ENCODE measurements at places on chromosomes 4 and X. TPM values are rescaled to one million over a fixed set of nuclear protein-coding genes. Genes with fewer than 3 reads are reported as not detected.

- no peaks in the 10 kb centered on the region for H3K36me3 ChIP-seq
- no peak overlapping the region for H3K4me3 ChIP-seq
- no peak overlapping the region for H3K27ac ChIP-seq
- no peaks in the 10 kb centered on the region for H3K27me3 ChIP-seq
These were observed 255.4 kb upstream of the TTC29 start for GRCh38 chr4:147201016-147201415.

DNA sequence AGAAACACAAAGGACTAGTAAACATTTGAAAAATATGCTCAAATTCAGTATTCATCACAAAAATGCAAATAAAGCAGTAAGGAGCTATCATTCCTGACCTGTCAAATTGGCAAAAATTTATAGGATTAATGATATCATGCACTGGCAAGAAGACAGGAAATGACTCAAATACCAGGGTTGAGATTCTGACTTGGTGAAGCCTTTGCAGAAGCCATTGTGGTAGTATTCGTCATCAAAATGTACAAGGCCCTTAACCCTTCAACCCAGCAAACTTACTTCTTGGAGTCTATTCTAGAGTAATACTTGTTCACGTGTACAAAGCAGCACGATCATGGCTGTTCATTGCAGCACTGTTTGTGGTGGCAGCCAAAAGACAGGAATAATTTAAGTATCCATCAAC lies 132.4 kb downstream of the ENOX2 start:
- H3K4me1 ChIP-seq: peaks cover 17% of the 10 kb centered on the region
- no peak for DNase-seq
- H3K27ac ChIP-seq: no peak overlapping the region
- peaks cover 4% of the 10 kb centered on the region for H3K27me3 ChIP-seq
- no peak overlapping the region for H3K4me3 ChIP-seq
- H3K36me3 ChIP-seq: no peaks in the 10 kb centered on the region

DNA sequence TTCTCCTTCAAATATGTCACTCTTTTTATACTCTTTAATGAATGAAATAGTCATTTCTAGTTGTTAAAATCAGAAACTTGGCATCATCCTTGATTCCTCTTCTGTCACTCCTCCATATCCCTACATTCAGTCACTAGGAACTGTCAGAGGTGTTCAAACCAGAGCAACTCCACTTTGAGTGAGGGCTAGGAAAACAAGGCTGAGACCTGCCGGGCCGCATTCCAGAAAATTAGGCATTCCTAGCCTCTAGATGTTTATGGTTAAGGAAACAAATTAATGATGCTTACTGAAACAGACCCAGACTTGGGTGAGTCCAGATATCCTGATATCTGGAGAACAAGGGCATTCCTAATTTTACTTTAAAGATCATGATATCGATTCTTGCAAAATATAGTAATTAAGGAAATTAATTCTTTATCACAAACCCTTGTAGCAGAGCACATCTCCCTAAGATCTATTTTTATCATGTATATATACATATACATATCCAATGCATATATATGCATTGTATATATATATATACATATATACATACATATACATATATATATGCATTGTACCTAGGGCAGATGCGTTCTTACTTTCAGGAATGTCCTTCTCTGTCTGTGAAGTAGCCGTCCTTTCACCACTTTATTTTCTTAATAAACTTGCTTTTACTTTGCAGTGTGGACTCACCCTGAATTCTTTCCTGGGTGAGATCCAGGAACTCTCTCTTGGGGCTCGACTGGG lies 98.4 kb upstream of the GC start:
- no peak overlapping the region for H3K4me3 ChIP-seq
- H3K4me1 ChIP-seq: no peaks in the 10 kb centered on the region
- no peak overlapping the region for H3K27ac ChIP-seq
- no peaks in the 10 kb centered on the region for H3K36me3 ChIP-seq
- no peaks in the 10 kb centered on the region for H3K27me3 ChIP-seq

DNA sequence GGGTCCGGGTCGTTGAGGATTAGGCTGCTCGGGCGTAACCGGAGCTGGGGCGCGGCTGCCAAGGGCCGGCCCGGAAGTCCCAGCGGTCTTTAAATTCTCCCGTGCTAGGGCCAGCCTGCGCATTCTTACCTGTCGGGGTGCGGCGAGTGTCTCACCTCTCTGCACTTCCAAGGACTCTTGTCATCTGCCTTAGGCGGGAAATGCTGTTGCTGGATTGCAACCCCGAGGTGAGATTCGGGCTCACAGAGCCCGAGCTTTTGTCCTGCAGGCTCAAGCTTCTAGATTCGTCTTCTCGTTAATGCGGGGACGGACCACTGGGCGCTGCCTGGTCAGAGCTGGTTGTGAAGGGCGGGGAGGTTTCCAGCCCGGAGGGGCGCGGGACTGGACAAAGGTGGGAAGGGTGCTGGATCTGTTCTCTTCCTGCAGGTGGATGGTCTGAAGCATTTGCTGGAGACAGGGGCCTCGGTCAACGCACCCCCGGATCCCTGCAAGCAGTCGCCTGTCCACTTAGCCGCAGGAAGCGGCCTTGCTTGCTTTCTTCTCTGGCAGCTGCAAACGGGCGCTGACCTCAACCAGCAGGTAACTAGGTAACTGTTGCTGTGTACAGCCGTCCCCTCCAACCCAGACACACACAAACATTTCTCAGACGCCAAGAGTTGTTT lies at the start of gene ANKRD37:
Gene ANKRD37 (plus strand): TSS at position 118 of the 662 bp plus-strand sequence. CDS start 83 bp downstream, at position 201.
- peak within 1 kb of the TSS; percentile 97 for H3K27ac ChIP-seq
- DNase-seq: no peak

DNA sequence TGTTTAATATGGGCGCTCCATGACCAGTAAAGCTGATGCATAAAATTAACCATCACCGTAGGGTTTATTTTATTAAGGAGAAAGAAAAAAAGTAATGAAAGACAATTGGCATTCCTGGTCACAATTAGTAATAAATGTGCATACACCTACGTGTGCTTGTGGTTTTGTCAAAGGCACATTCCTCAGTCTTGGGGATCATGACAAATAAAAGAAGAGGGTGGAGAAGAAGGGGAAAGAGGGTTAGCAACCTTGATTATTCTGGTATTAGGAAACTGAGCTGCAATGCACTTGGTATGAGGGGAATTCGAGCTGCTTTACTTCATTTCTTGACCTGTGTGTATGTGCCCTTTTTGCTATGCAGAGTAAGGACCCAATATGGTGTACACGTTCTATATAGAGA lies 1798.3 kb upstream of the PCDH7 start:
- no peaks in the 10 kb centered on the region for H3K27me3 ChIP-seq
- no peak overlapping the region for H3K27ac ChIP-seq
- DNase-seq: no peak

- H3K4me1 ChIP-seq: no peaks in the 10 kb centered on the region
- H3K36me3 ChIP-seq: no peaks in the 10 kb centered on the region
- H3K4me3 ChIP-seq: no peak overlapping the region
- no peak for DNase-seq
- H3K27ac ChIP-seq: no peak overlapping the region
These were observed 30.2 kb upstream of the TSPAN5 start for GRCh38 chr4:98688411-98689290.

- H3K36me3 ChIP-seq: peaks cover 37% of the 10 kb centered on the region
- H3K4me3 ChIP-seq: peak overlapping the region; percentile 99
- DNase-seq: no peak
- H3K27me3 ChIP-seq: no peaks in the 10 kb centered on the region
- peaks cover 87% of the 10 kb centered on the region for H3K4me1 ChIP-seq
These were observed 5.6 kb downstream of the RHOH start for GRCh38 chr4:40202474-40202873.

- H3K27ac ChIP-seq: no peak overlapping the region
- no peak overlapping the region for H3K4me3 ChIP-seq
- no peaks in the 10 kb centered on the region for H3K36me3 ChIP-seq
- no peaks in the 10 kb centered on the region for H3K4me1 ChIP-seq
These were observed 225.2 kb upstream of the PPP1R2C start for GRCh38 chrX:43003204-43003565.

DNA sequence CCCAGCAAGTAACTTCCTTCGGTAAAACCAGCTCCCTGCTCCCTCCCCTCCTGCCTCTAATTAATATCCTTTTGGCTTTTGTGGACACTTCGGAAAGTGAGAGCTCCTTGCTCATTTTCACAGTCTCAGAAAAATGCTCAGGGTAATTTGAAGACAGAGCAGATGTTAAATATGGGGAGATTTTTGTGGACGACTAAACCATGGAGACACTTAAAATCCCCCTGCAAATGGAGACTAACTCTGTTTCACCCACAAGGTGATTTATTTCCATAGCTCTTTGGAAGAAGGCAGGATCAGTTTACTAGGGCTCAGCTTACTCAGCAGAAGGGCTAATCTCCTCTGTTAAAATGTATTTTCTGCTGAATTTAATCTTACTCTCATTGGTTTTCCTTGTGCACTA lies 12.2 kb upstream of the AMOT start:
- peaks cover 40% of the 10 kb centered on the region for H3K27me3 ChIP-seq
- H3K4me1 ChIP-seq: peaks cover 34% of the 10 kb centered on the region
- no peak for DNase-seq

DNA sequence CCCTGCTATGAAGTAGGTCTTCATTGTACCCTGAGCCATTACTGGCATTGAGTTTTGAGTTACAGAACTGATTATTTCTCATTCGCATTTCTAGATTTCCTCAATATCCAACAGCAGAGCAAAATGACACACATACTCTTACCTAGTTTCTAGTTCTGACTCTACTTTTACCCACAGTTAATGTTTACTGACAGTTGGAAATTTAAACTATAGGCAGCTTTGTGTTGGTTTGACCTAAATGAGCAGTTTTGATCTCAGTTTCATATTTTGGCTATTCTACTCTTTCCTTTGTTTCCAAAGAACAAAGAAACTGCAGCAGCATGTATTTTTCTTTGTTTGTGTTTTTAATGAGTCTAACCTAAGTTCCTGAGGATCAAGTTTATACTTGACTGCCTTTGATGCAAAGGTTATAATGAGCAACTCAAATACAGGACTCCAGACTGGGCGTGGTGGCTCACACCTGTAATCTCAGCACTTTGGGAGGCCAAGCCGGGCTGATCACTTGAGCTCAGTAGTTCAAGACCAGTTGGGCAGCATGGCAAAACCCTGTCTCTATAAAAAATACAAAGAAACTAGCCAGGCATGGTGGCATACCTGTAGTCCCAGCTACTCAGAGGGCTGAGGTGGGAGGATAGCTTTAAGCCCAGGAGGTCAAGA lies 30.4 kb downstream of the TXK start:
- DNase-seq: no peak
- H3K4me1 ChIP-seq: peaks cover 34% of the 10 kb centered on the region
- no peaks in the 10 kb centered on the region for H3K27me3 ChIP-seq
- peak overlapping the region; percentile 82 for H3K27ac ChIP-seq

- H3K36me3 ChIP-seq: no peaks in the 10 kb centered on the region
- no peak for DNase-seq
- H3K4me3 ChIP-seq: no peak overlapping the region
- H3K27me3 ChIP-seq: peaks cover 2% of the 10 kb centered on the region
These were observed 97.3 kb downstream of the RS1 start for GRCh38 chrX:18574591-18574990.

DNA sequence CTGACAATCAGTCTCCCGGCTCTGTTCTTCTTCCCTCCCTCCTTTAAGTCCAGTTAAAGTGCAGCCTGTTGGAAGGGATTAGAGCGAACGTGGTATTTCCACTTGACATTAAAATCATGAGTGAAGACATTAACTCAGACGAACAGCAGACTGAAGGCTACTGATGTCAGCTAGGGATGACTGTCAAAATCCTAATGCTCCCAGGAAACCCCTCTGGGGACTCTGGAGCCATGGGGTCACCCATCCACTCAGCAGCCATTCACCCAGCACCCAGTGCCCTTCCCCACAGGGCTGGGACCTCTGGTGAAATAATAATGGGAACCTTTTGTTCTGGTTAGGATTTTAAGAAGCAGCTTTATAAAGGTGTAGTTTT lies 113.9 kb downstream of the DRD5 start:
- no peaks in the 10 kb centered on the region for H3K36me3 ChIP-seq
- H3K4me3 ChIP-seq: no peak overlapping the region
- no peaks in the 10 kb centered on the region for H3K4me1 ChIP-seq
- peaks cover 12% of the 10 kb centered on the region for H3K27me3 ChIP-seq
- no peak overlapping the region for H3K27ac ChIP-seq
- no peak for DNase-seq

DNA sequence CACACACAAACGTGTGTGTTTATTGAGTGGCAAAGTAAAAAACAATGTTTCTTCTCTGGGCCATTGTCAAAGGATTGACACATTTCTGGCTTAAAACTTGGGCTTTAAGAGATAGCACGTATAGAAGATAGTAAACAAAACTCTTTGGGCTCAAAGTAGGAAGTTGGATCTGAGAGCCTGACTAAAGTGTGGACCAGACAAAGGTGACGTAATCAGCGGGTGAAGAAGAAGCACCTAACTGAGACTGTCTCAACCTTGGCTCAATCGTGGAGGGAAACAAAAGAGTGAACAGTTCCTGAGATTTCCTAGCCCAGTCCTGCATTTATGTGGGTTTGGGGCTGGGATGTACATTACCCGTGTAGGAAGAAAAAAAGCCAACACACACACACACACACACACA lies 13.7 kb downstream of the PFKFB1 start:
- no peaks in the 10 kb centered on the region for H3K4me1 ChIP-seq
- peaks cover 18% of the 10 kb centered on the region for H3K27me3 ChIP-seq
- H3K4me3 ChIP-seq: no peak overlapping the region
- H3K36me3 ChIP-seq: no peaks in the 10 kb centered on the region
- no peak overlapping the region for H3K27ac ChIP-seq

GRCh38 chrX:72100824-72101351 lies 30.8 kb downstream of the RTL5 start:
- H3K4me3 ChIP-seq: peak overlapping the region; percentile 80
- H3K27me3 ChIP-seq: peaks cover 30% of the 10 kb centered on the region
- no peaks in the 10 kb centered on the region for H3K36me3 ChIP-seq
- DNase-seq: peak; percentile 88
- peak overlapping the region; percentile 63 for H3K27ac ChIP-seq

DNA sequence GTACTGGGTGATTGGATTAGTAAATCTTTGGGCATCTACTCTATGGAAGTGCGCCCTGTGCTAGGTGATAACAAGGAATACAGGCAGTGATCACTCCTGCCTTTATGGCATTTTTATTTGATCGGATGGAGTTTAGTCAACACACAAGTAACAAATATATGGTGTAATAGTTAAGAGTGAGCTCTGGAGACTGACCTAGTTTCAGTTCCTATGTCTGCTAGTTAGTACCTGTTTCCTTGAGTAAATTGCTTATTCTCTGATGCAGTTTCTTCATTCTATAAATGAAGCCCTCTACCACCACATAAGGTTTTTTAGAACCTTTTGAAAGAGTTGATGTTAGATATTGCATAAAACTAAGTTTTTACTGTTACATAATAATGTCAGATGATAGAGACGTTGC lies 134.6 kb downstream of the KDM6A start:
- H3K4me3 ChIP-seq: peak overlapping the region; percentile 66
- H3K27ac ChIP-seq: peak overlapping the region; percentile 82
- H3K27me3 ChIP-seq: no peaks in the 10 kb centered on the region
- DNase-seq: no peak
- peaks cover 10% of the 10 kb centered on the region for H3K36me3 ChIP-seq
- peaks cover 54% of the 10 kb centered on the region for H3K4me1 ChIP-seq

- H3K36me3 ChIP-seq: peaks cover 10% of the 10 kb centered on the region
- no peak overlapping the region for H3K4me3 ChIP-seq
- no peak overlapping the region for H3K27ac ChIP-seq
- no peaks in the 10 kb centered on the region for H3K27me3 ChIP-seq
These were observed 12.7 kb upstream of the SPIN4 start for GRCh38 chrX:63363788-63364187.

- no peaks in the 10 kb centered on the region for H3K4me1 ChIP-seq
- peaks cover 16% of the 10 kb centered on the region for H3K27me3 ChIP-seq
- no peak for DNase-seq
- no peak overlapping the region for H3K27ac ChIP-seq
- H3K4me3 ChIP-seq: no peak overlapping the region
These were observed 22.1 kb downstream of the LUZP4 start for GRCh38 chrX:115311601-115312001.

The ADGRG2 gene
- total RNA-seq: 0.11 TPM

The TRIM61 gene
- total RNA-seq: 3.6 TPM

The LDB2 gene
- 1.4 TPM for total RNA-seq

The ODAPH gene
- 13.0 TPM for total RNA-seq

The ATP2B3 gene
- not detected for total RNA-seq

The PABPC4L gene
- not detected for total RNA-seq

The KIF4A gene
- total RNA-seq: 29.8 TPM

The UBA1 gene
- total RNA-seq: 243 TPM
